ENCODE measurements at places on chromosomes 7 and 10.
A peak's percentile ranks its signal among the peaks of the same experiment; 100 is the strongest.

DNA sequence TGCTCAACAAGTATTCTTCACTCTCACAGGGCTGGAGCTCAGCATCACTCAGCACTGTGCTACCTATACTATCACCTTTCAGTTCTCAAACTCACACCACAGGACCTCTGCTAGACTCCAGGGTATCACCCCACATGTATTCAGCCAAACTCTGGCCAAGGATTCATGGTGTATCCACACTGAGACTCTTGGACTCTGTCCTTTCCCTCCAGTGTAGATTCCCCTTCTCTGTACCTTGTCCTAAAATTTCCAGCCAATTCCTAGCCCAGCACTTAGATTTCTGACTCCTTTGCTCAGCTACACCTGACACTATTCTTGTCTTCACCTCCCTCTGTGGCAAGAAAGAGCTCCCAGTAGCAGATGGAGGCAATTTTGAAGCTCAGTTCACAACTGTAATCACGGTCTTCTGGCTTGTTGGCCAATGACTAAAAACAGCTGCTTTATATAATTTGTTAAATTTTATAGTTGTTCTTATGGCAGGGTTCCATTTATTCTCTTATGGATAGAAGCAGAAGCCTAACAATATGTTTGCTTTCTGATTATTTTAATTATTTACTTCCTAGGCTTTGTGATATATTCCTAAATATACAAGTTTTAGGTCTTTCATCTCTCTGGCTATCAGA is 258.8 kb downstream of the THSD7A start:
- no peak for DNase-seq

DNA sequence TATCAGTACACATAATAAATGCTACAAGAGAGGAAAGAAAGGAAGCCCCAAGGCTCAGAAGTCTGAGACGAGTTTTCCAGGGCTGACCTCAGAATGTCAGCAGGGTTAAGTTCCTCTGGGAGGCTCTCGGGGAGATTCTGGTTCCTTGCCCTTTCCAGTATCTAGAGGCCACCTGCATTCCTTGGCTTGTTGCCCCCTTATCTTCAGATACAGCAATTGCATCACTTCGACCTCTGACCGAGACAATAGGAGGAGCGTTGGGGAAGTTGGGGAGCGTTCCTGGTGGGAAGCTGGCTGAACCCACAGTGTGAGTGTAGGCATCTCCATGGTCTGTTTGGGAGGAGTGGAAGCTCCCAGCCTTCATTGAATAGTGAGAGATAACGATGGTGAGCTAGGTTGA is 72.0 kb upstream of the MTPN start:
- DNase-seq = no peak

DNA sequence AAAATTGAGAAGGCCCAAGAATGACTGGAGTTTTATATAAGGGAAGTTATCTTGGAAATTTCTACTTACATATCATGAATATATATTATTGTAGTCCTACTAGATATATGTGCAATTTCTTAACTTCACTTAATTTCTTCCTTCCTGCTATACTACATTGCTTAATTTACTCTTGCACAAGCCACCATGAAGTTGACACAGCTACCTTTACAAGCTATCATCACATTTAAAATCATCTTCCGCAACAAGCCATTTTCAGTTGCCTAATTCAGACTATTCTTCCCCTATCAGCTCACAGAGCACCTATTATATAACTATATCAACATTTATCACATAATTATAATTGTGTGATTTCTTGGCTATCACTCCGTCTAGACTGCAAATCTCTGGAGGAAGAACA is 418.4 kb downstream of the PARD3 start:
- DNase-seq = no peak

- no peak for DNase-seq
Measured at GRCh38 chr7:29432721-29433120, 130.9 kb upstream of the PRR15 start.

DNA sequence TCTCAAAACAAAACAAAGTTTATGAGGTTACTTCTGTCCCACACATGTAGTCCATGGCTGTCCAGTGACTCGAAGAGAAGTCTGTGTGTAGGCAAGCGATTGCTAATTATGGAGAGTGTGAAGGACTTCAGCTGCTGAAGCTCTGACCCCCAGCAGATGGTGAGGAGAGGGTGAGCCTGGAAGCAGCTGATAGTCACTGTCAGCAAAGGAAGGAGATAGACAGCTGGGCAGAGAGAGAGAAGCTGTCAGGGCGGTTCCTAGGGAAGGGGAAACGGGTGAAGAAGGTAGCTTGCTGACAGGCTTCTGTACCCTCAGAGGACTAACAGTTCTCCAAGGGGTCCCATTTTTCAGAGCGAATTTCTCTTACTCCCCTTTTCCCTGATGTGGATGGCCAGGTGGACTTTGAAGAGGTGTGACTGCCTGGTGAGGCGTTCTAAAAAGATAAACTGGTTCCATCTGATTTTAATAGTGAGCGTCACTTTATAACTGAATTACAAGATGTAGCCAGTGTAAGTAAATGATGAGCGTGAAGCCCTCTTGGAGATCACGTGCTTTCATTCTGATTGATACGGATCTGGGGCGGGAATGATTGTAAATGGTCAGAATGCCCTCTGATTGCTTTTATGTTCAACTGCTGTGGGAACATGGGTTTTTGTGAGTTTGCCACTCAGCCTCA is 12.1 kb downstream of the ZSCAN21 start:
- no peak for DNase-seq

GRCh38 chr7:877312-878232 is 1.2 kb downstream of the GET4 start:
- no peak for DNase-seq

DNA sequence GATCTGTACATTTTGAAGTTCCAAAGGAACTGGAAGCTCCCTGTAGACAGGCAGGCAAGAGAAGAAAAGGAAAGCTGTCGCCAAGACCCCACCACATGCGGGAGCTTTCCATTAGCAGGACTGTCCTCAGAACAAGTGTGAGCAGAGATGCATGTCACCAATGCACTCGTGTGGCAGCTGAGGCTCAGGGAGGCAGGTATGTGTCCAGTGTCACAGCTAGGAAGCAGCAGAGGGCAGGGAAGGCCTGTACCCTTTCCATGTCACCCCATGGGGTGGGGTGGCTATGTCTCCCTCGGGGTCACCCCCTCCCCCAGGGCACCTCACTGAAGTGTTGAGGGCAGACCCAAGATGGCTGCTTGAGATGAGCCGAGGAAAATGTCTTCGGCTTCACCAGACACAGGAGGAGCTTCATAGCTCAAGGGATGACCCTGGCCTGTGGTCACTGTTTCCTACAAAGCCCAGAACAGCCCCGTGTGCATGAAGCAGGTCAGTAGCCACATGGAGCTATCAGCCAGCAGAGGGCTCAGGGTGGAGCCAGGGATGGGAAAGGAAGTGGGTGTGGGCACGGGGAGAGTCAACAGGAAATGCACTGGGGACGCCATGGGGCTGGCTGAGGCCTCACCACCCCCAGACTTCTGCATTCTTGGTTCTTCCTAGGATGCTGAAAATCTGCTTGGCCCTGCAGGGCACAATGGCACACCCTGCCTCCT is 96.6 kb downstream of the FAM53B start:
- peak; percentile 84 for DNase-seq

DNA sequence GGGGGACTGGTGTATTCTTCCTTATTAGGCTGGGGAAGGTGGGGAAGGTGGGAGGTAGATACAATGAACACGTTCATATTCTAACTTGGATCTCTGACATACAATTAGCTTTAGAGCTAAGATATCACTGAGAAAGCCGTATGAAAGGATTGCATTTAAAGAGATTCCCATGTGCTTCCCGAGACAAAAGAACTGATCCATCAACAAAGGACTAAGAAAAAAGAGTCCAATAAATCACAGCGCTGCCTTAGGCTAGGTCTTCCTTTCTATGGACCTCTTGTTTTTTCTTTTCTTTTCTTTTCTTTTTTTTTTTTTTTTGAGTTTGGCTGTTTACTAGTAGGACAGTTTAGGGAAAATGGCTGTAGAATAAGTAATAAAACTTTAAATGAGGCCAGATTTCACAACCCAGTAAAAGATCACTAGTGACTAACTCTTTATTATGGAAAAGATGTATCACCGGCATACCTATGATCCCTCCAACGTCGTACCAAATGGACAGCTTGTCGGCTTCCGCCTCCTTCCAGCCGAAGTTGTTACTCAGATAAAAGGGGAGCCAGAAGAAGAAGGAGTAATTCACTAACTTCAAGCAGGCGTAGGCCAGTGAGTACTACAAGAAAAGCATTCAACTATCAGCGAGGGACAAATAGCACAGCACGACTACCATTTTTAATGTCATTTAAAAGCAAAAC is 50.0 kb downstream of the SLC37A3 start:
- DNase-seq = no peak

- DNase-seq = no peak
Measured at GRCh38 chr10:13475124-13475523, 53.7 kb downstream of the BEND7 start.

DNA sequence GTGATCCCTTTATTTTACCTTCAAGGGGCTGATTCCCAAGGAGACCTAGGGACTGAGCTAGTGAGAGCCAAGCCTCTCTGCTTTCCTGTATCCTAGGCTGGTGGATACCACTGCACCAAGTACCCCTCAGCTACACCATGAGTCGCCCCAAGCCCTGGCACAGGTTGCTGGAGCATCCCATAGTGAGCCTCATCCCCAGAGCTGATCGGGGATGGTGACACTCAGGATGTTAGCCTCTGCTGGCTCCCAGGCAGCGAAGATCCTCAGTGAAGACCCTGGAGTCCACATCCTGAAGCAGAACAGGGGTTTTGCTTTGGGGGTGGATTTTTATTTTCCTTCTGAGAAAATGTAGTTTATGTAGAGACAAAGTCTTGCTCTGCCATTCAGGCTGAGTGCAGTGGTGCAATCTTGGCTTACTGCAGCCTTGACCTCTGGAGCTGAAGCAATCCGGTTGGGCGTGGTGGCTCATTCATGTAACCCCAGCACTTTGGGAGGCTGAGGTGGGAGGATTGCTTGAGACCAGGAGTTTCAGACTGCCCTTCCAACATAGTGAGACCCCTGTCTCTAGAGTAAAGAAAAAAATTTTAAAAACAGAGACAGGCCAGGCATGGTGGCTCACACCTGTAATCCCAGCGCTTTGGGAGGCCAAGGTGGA is 12.5 kb upstream of the ZNF212 start:
- no peak for DNase-seq

DNA sequence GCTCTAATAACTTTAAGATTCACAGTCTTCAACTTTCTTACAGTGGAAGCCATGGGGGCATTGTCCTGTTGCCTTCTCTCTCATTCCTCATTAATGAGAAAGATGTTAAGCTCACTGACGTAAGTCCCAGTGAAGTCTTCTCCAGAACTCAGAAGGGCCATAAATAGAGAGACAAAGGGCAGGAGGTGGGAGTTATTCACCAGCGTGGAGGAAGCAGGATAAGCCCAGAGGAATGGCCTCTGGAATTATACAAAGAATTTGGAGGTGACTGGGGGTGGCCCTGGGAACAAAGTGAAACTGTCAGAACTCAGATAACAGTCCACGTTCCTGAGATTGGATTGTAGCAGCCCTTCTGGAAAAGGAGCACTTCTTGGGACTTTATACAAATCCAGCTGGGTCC is 52.4 kb downstream of the SORBS1 start:
- no peak for DNase-seq

All from ascending aorta (tissue), 2 donors.